Osteoblast (primary cell): ENCODE measurements at places on chromosomes 4 and X. TPM values are rescaled to one million over a fixed set of nuclear protein-coding genes. Genes with fewer than 3 reads are reported as not detected.

DNA sequence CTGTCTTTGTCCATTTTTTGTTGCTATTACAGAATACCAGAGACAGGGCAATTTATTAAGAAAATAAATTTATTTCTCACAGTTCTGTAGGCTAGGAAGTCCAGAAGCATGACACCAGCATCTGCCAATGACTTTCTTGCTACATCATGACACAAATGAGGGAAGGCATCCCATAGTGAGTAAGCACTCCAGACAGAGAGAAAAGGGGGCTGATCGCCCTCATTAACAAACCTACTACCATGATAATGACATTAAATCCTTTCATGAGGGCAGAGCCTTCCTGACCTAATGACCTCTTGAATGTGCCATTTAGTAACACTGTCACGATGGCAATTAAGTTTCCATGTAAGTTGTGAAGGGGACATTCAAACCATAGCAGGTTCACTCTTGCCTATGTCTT is 20.1 kb downstream of the CCDC149 start:
- DNase-seq: no peak
- H3K4me3 ChIP-seq: no peak overlapping the region
- H3K27ac ChIP-seq: no peak overlapping the region
- H3K4me1 ChIP-seq: peaks cover 6% of the 10 kb centered on the region
- H3K36me3 ChIP-seq: no peaks in the 10 kb centered on the region

GRCh38 chr4:161937596-161937995 is 226.2 kb downstream of the FSTL5 start:
- H3K27ac ChIP-seq: no peak overlapping the region
- H3K27me3 ChIP-seq: no peaks in the 10 kb centered on the region
- DNase-seq: no peak
- no peak overlapping the region for H3K4me3 ChIP-seq

GRCh38 chr4:54005475-54005874 is 58.9 kb downstream of the CHIC2 start:
- no peak overlapping the region for H3K4me3 ChIP-seq
- DNase-seq: no peak
- peak overlapping the region; percentile 16 for H3K27ac ChIP-seq
- peaks cover 13% of the 10 kb centered on the region for H3K36me3 ChIP-seq
- no peaks in the 10 kb centered on the region for H3K27me3 ChIP-seq
- peaks cover 10% of the 10 kb centered on the region for H3K4me1 ChIP-seq

DNA sequence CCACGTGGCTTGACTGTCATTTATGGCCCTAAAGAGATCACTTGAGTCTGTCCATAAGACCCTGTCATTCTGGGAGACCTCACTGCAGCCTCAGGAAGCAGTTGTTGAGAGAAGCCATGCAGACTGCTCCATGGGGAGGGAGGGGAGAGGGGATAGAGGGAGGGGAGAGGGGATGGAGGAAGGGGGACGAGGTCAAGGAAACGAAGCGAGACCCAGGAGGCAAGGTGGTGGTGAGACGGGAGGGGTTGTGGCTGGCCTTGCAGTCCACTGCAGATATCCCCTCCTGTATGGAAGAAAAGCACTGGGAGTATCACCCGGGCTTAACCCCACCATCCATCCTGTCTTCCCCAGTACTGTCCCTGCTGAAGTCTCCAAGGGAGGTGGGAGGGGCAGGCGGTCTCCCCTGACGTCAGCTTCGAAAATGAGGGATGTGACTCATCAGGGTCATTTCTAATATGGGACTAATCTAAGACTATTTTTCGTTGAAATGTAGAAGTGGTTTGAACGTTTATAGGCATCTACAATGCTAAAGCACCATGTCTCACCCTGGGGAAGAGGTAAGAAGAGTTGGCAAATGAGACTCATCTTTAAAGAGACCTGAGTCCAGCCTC is 5.6 kb downstream of the TMEM255A start:
- H3K27me3 ChIP-seq: peaks cover 46% of the 10 kb centered on the region
- DNase-seq: no peak
- H3K27ac ChIP-seq: no peak overlapping the region
- H3K4me3 ChIP-seq: no peak overlapping the region
- no peaks in the 10 kb centered on the region for H3K36me3 ChIP-seq

Gene TRO
- total RNA-seq: 22.4 and 25.6 TPM in 2 replicates

Gene IQCM
- not detected in 2 replicates for total RNA-seq

Gene NEUROG2
- not detected in 2 replicates for total RNA-seq
